ENCODE measurements at places on chromosomes 1 and 21.

- no peak for DNase-seq
These were observed 40.8 kb downstream of the KRTAP10-1 start for GRCh38 chr21:44499211-44499560.

DNA sequence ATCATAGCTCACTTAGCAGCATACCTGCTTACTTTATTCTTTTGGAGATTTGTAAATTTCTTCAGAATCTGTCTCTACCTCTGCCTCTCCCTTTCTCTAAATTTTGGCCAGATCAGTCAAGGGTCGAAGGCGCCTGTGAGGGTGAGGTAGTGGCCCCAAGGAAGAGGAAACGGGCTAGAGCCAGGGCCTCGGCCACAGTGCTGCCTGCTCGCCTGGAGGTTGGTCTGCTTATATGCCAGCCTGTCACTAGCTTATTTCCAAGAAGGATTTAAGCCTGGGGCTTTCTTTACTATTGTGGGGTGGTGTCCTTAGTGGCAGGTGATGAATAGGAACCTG, 19.6 kb downstream of the PEX14 start:
- no peak for DNase-seq

GRCh38 chr1:189868021-189868420, 609.6 kb downstream of the BRINP3 start:
- DNase-seq, result no peak

- no peak for DNase-seq
These were observed 30.0 kb downstream of the BATF3 start for GRCh38 chr1:212669600-212669999.

DNA sequence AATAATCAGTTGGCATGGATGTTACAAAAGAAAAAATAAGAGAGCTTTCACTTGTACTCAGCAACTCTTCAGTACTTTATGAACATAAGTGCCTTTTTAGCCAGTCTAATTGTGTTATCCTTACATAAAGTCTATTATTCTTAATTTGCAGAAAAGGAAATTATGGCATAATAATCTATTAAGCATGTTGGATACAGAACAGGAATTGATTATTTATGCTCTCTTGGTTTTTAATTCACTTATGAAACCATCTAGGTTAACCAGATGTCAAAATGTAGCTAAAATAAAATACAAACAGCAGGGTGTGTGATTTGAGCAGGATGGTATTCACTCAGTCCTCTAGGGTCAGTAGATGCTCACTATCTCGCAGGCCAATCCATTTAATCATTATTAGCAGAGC, 79.7 kb downstream of the PLPPR5 start:
- no peak for DNase-seq

GRCh38 chr1:52127181-52128180, 14.4 kb upstream of the ZFYVE9 start:
- DNase-seq, result peak; percentile 68

- DNase-seq, result peak; percentile 67
These were observed 39.4 kb downstream of the ZP4 start for GRCh38 chr1:237851210-237851845.

DNA sequence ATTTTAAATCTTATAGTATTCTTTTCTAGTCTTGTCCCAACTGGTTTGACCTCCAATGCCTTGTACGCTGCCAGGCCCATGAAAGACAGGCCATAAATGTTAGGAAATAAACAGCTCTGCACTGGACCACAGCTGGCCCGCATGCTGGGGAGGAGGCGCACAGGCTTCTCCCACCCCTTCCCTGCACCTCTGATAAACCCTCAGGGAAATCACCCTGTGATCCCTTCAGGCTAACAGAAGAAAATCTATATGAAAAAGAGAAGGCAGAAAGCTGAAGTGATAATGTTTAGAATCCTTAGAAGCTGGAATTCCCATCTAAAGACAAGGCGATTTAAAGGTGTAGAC, 41.5 kb downstream of the COLGALT2 start:
- no peak for DNase-seq

DNA sequence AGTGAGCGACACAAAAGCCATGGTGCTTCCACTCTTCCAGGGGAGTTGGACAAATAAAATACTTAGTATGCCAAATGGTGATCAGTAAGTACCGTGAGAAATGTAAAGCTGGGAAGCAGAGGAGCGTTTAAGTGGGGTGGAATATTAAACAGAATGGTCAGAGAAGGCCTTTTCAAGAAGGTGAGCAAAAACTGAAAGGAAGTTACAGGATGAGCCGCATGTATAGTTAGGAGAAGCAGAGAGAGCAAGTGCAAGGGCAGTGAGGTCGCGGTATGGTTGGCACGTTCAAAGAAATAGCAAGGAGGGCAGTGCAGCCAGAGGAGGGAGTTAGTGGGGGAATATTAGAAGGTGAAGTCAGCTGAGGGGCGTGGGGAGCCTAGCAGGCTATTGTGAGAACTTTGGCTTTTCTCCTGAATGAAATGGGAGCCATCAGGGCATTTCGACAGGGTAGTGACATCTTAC, 748 bp upstream of the ATP6V0B start:
- no peak for DNase-seq

GRCh38 chr1:115141145-115141454, 51.8 kb upstream of the TSPAN2 start:
- DNase-seq, result no peak

DNA sequence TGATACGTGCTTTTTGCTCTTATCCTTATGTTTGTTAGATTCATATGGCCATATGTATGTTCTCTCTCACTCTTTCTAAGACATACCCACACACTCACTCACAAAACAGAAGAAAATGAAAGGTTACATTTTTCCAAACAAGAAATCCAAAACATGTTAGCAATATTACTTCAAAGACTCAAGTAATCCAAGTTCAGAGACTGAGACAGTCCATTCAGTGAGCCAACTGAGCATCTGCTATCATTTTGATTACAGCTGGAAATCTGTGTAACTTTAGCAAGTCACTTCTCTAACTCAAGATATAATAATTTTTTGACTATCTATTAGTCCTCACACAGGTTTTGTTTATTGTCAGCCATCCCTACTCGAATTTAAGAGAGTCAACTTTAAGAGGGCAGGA, 218.9 kb downstream of the LHX8 start:
- no peak for DNase-seq

GRCh38 chr1:15220825-15221431, 26.1 kb upstream of the FHAD1 start:
- no peak for DNase-seq

DNA sequence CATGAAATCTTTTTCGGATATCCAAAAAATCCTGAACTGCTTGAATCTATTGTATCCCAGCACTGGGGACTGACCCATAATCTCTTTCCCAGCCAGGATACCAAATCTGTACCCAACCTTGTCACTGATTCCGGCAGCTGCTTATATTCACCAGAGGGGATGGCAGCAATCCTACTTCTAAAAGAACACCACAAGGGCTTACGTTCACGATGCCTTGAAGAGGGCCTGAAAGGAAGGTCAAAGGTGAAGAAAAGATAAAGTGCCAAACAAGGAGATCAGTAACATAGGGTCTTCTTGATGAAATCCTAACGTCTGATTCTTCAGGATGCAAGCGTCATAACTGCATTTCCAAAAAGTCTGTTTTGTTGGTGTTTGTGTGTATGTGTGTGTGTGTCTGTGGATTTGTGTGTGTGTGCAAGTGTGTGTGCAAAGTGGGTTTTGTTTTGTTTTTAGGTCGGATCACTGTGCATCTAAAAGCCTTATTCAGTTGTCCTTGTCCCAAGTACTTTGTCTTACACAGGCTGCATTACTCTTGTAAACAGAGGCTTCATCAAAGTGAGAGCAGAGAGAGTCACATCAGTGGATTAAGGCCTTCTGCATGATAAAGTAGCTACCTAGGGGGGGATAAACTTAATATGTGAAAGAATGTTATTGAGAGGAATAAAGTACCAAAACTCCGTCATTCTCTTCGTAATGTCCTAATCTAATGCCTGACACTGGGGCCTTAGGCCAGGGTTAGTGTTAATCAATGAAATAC, 179.3 kb downstream of the BARHL2 start:
- DNase-seq, result no peak

GRCh38 chr1:183739082-183739481, 65.8 kb upstream of the RGL1 start:
- DNase-seq, result no peak
